Adrenal gland (tissue), 19 donors: ENCODE measurements at places on chromosomes 16 and 17. TPM values are rescaled to one million over a fixed set of nuclear protein-coding genes. Genes with fewer than 3 reads are reported as not detected.

TSPAN10 gene
- polyA plus RNA-seq: 0.27 TPM

ALOX15B gene
- 1.1 TPM for polyA plus RNA-seq

GRCh38 chr17:69142175-69142802 lies 594 bp upstream of the ABCA6 start:
- no peak for DNase-seq

GRCh38 chr16:77467821-77468335 lies 33.0 kb upstream of the ADAMTS18 start:
- no peak for DNase-seq

GRCh38 chr17:82685291-82685690 lies 13.2 kb downstream of the RAB40B start:
- no peak for DNase-seq

DNA sequence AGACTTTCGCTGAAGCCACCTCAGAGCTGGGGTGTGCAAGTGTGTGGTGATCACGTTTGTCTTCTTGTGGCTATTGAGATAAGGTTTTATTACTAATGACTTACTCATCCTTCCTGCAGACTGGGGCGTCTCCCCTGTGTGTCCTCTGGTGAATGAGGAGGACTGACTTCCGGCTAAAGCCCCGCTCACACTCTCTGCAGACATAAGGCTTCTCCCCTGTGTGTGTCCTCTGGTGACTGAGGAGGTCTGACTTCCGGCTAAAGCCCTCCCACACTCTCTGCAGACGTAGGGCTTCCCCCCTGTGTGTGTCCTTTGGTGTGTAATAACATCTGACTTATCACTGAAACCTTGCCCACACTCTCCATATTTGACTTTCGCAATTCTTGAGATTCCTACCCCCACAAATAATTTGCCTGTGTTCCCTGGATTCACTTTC lies 19.4 kb downstream of the PRDM7 start:
- no peak for DNase-seq

DNA sequence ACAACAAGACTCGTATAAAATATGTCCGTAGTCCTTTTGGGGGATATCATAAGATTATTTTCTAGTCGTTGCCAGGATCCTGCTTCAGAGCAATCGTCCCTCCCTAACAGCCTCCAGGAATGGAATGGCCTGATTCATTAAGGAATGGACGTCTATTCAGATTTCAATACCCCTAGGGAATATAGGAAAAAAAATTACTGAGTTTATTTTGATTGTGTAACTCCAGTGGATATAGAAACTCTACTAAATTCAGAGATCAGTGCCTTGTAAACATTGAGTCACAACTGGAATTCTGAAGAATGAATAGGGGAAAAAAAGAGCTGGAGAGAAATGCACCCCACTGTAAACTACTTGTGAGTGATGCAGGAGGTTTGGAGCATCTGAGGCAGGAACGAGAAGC lies 1171.5 kb upstream of the GOT2 start:
- no peak for DNase-seq

GRCh38 chr16:13940397-13940933 lies 20.5 kb downstream of the ERCC4 start:
- DNase-seq: no peak

GRCh38 chr17:81858967-81859905 lies 1.1 kb downstream of the P4HB start:
- DNase-seq: peak; percentile 42

GRCh38 chr17:57396511-57396921 lies 140.2 kb downstream of the MSI2 start:
- DNase-seq: no peak

- DNase-seq: no peak
Observed at GRCh38 chr17:12415031-12415430, 250.7 kb upstream of the MYOCD start.

DNA sequence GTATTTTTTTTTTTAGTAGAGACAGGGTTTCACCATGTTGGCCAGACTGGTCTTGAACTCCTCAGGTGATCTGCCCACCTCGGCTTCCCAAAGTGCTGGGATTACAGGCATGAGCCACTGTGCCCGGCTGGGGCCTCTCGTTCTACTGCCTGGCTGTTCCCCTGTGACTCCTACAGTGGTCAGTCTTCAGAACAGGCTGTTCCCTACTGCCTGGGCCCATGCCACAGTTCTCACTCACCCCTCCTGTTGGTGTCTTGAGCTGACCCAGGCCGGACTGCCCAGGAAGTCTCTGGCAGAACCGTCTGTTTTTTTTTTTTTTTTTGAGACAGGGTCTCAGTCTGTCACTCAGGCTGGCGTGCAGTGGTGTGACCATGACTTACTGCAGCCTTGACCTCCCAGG lies 3.3 kb downstream of the CDK3 start:
- DNase-seq: no peak

DNA sequence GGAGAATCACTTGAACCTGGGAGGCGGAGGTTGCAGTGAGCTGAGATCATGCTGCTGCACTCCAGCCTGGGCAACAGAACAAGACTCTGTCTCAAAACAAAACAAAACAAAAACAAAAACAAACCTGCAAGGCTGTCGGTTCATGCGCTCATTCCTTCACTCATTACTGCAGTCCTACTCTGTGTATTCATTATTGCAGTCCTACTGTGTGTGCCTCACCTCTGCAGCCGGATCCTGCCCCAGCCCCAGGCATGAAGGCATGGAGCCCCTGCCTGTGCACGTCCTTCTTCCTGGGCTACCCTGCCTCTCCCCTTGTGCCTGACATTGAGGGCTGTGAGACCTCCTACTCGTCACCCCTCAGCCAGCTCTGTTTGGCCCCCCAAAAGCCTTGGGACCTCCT lies 57.6 kb downstream of the TMEM235 start:
- no peak for DNase-seq

- no peak for DNase-seq
Observed at GRCh38 chr16:47057630-47057993, 84.1 kb upstream of the DNAJA2 start.

DNA sequence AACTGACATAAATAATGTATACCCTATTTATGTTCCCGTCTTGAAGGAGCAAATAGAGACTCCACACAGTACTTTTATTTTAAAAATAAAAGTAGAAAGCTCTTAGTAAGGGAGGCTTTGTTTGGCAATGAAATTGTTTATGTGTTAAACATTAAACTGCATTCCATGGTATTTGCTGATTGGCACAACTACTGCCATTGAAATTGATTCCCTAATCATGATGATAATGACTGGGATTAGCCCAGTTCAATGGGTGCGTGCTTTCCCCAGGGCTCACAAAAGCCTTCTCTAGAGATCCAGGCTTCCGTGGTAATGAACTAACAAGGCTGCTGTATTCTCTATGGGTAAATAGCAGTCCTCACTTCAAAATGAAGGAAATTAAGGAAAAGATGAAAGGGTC lies 67.5 kb downstream of the GPRC5B start:
- DNase-seq: no peak
